Activated naive CD4-positive, alpha-beta T cell treated with anti-CD3 and anti-CD28 coated beads for 36 hours (primary cell): ENCODE measurements at places on chromosomes 12 and 14. TPM values are rescaled to one million over a fixed set of nuclear protein-coding genes. Genes with fewer than 3 reads are reported as not detected.

DNA sequence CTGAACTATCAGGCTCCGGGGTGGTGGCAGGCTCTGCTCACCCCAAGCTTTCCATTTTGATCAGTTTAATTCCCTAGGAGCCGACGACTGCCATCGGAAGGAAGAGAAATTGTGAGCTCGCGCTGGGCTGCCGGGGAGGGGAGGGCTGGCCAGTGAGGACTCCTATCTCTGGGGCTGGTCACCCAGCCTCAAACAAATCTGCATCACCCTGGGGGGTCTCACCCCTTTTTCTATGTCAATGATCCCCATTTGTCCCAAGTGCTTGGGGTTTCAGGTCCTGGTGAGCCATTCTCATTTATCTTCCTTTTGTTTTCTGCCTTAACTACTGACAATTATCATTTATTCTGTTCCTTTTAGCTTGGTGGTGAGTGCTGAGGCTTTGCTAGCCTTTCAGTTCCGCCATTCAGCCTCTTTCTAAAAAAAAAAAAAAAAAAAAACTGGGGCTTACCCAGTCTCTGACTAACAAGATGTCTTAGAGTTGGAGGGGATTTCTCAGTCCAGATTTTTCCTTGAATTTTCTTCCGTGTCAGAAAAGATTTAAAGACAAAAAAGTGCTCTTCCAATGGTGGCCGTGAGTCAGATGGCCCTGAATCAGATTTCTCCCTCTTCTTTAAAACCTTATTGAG lies 22.8 kb upstream of the USP44 start:
- H3K27me3 ChIP-seq, result peaks cover 4% of the 10 kb centered on the region
- DNase-seq, result no peak
- H3K36me3 ChIP-seq, result no peaks in the 10 kb centered on the region
- no peak overlapping the region for H3K27ac ChIP-seq

DNA sequence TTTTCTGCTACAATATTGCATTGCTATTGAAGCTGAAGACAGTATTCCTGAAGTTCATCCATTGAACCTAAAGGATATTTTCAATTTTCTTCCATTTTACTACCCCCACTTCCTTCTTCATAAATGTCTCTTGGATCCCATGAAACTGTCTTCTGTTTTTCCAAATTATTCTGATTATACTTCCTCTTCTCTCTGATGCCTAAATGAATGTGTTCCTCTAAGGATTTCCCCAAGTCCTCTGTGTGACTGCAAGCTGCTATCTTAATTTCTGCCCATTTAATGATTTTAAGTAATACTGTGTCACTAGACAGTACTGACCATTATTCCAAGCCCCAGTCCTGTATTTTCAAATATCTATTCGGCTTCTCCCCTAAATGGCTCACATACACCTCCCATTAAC lies 102.9 kb downstream of the TAOK3 start:
- H3K4me1 ChIP-seq, result peaks cover 8% of the 10 kb centered on the region
- H3K27ac ChIP-seq, result no peak overlapping the region
- DNase-seq, result no peak
- H3K36me3 ChIP-seq, result no peaks in the 10 kb centered on the region
- no peak overlapping the region for H3K4me3 ChIP-seq

DNA sequence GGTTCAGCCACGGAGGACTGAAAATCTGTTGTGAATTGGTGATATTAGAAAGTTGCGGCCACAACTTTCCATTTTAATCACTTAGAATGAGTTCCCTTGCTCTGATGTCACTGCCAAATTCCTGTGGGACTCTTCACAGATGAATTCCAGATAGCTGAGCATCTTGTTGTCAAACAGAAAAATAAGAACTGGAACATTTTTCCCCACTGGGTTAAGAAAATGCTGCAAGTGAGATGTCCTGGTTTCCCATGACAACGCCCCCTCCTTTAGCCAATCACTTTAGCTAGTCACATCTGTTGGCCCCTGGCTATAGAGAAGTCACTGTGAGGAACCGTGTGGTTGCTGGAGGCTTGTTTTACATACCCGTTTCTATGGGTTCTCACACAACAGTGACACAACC lies 135.9 kb downstream of the KTN1 start:
- no peak for DNase-seq
- H3K4me1 ChIP-seq, result no peaks in the 10 kb centered on the region
- no peaks in the 10 kb centered on the region for H3K27me3 ChIP-seq
- no peak overlapping the region for H3K4me3 ChIP-seq

- H3K36me3 ChIP-seq, result peaks cover 7% of the 10 kb centered on the region
- no peak overlapping the region for H3K27ac ChIP-seq
- H3K27me3 ChIP-seq, result no peaks in the 10 kb centered on the region
- H3K4me1 ChIP-seq, result no peaks in the 10 kb centered on the region
These were observed 108.1 kb downstream of the TTLL5 start for GRCh38 chr14:75769047-75769685.

DNA sequence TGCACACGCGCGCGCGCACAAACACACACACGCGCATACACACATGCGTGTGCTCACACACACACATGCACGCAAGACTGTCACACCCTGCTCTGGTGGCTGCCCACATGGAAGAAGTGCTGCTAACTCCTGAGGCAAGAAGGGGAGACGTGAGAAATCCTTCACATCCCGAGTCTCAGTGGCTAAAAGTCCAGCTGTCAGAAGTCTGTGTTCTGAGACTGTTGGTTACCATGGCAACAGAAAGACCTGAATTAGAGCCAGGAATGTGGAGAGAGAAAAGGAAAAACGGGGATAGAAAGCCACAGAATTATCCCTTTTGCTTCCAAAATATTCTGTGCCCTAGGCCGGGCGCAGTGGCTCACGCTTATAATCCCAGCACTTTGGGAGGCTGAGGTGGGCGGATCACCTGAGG lies 71.2 kb downstream of the PPFIBP1 start:
- H3K27ac ChIP-seq, result no peak overlapping the region
- no peak overlapping the region for H3K4me3 ChIP-seq
- DNase-seq, result no peak
- peaks cover 4% of the 10 kb centered on the region for H3K36me3 ChIP-seq
- peaks cover 2% of the 10 kb centered on the region for H3K4me1 ChIP-seq

DNA sequence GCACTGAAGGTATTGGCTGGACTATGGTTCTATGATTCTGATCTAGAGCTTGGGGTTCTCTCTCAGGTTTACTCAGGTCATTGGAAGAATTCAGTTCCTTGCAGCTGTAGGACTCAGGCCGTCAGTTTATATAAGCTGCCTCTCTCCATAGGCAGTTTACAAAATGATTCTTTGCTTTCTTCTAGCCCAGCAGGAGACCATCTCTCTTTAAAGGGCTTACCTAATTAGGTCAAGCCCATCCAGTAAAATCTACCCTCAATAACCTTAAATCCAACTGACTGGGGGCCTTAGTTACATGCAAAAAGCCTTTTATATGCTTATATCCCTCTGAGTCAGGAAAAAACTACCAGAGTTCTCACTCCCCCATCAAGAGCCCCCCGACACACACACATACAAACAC lies 80.5 kb upstream of the GARIN6 start:
- no peaks in the 10 kb centered on the region for H3K36me3 ChIP-seq
- H3K27ac ChIP-seq, result no peak overlapping the region
- no peaks in the 10 kb centered on the region for H3K27me3 ChIP-seq
- no peak for DNase-seq
- H3K4me3 ChIP-seq, result no peak overlapping the region

GRCh38 chr14:76375484-76375883 lies 453 bp upstream of the ESRRB start:
- H3K27ac ChIP-seq, result no peak overlapping the region
- no peak overlapping the region for H3K4me3 ChIP-seq
- peaks cover 3% of the 10 kb centered on the region for H3K4me1 ChIP-seq
- no peaks in the 10 kb centered on the region for H3K36me3 ChIP-seq
- DNase-seq, result no peak

- no peak overlapping the region for H3K27ac ChIP-seq
- DNase-seq, result peak; percentile 22
- H3K4me3 ChIP-seq, result no peak overlapping the region
- H3K4me1 ChIP-seq, result peaks cover 53% of the 10 kb centered on the region
These were observed 62.7 kb downstream of the ATG14 start for GRCh38 chr14:55348766-55349453.

The MGAT4C gene
- not detected for total RNA-seq

- peaks cover 13% of the 10 kb centered on the region for H3K36me3 ChIP-seq
- no peak for DNase-seq
- H3K27me3 ChIP-seq, result no peaks in the 10 kb centered on the region
- H3K27ac ChIP-seq, result no peak overlapping the region
- H3K4me1 ChIP-seq, result peaks cover 4% of the 10 kb centered on the region
- no peak overlapping the region for H3K4me3 ChIP-seq
These were observed 18.4 kb downstream of the ZFYVE1 start for GRCh38 chr14:73008501-73008900.

GRCh38 chr12:5515458-5515857 lies 83.5 kb downstream of the NTF3 start:
- no peaks in the 10 kb centered on the region for H3K27me3 ChIP-seq
- no peak for DNase-seq
- no peak overlapping the region for H3K4me3 ChIP-seq
- no peaks in the 10 kb centered on the region for H3K4me1 ChIP-seq
